ENCODE measurements at places on chromosomes 6 and 20.

DNA sequence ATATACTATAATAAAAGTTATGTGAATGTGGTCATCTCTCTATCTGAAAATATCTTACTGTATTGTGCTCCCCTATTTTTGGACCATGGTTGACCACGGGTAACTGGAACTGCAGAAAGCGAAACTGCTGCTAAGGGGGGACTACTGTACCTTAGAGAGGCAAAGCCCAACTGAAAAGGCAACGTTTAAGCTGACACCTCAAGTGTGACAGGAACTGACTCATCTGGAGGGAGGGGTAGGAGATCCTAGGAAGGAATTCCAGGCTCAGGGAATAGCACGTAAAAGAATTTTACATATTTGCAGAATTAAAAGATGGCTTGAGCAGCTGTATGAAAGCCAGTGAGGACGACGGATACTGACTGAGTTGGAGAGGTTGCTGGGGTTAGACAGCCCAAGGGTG, 34.8 kb downstream of the ELOVL2 start:
- no peak for DNase-seq

DNA sequence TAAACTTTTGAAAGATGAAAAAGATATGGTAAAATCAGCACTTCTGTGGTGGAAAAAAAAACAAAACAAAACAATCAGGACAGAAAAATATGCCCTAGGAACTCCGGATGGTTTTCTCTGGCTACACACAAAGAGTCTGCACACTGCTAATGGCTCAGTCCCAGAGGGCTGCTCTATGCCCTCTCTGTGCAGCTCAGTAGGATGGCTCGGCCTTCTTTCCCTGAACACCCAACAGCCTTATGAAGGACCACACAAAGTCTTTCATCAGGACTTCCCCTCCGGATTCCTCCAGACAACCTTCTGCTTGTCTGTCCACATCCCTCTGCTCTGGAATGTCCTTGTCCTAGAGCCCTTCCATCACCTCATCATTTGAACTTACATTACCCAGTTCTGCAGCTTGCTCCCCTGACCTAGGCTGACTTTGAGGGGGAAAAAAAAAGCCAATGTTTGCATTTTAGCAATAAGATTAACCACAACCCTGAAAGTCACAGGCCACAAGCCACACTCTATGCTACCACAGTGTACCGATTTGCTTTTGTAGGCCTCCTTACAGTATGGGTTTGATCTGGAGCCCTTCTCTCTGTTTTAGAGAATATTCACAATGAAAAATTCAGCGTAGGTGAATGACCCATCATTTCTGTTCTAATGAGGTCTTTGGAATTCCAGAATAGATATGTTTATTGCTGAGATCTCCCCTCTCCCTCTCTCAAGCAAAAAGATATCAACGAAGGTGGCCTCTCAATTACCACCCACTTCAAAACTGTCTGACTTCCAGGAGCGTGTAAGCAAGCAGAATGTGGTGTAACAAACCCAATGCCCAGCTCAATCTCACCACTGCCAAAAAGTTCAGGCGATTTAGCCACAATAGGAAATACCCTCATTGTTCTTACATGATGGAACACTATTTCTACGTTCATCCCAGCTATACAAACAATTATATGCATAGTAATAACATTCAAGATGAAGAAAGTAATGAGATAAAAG, 164.0 kb downstream of the GMDS start:
- no peak for DNase-seq

DNA sequence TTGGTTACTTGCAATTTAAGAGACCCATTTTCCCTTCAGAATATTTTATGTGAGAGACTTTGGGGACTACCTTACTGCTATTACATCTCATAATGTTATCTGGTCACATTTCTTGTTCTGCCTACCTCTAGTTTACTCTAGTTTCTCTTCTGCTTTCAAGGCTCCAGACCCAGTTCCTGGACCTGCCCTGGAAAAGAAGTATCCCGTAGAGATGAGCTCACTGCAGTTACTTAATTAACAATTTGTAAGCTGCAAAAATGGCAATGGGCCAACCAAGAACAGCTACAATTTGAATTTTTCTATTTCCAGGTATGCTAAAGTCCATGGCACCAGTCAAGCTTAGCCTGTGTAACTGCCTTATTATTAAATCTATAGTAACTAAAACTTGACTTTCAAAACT, 25.0 kb downstream of the TAB2 start:
- DNase-seq: no peak

GRCh38 chr6:142210606-142211005, 63.5 kb downstream of the VTA1 start:
- DNase-seq: no peak

GRCh38 chr6:165204807-165205545, 104.4 kb downstream of the C6orf118 start:
- DNase-seq: no peak

DNA sequence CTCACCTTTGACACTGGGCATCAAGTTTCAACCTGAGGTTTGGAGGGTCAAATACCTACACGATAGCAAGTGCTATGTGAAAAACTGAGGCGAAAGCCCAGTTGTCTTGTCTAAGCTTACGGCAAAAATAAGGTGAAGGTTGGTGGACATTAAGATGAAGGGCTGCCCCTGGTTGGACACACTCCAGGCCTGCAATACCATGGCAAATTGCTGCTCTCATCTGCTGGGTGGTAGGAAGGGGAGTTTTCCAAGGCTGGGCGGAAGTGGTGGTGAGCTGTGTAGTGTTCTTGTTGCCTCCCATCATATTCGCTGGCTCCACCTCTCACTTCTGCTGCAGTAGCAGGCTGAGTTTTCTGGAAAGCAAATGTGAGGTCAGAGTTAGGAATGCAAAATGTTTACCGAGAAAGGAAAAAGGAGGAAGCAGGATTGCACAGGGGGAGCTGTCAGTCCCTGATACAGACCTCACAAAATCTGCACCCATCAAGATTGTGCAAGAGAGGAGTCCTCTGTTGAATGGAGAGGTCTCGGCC, 33.7 kb downstream of the SCP2D1 start:
- no peak for DNase-seq

DNA sequence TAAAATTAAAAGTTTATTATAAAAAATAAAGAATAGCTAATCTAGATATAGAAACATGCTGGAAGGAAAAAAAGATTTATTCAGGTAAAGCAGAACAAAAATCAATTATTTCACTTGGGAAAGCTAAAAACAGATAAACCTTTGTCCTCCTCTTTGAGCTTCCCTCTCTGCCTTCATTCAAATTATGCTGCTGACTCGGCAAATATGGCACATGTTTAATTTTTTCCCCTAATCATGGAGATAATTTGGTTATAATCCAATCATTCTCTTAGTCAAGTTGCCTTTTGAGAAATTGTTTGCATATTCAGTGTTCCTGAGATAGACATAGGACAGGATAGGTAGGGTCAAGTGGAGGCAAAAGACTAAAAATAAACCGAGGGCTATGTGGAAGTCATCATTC, 556.8 kb upstream of the PTCHD4 start:
- no peak for DNase-seq

DNA sequence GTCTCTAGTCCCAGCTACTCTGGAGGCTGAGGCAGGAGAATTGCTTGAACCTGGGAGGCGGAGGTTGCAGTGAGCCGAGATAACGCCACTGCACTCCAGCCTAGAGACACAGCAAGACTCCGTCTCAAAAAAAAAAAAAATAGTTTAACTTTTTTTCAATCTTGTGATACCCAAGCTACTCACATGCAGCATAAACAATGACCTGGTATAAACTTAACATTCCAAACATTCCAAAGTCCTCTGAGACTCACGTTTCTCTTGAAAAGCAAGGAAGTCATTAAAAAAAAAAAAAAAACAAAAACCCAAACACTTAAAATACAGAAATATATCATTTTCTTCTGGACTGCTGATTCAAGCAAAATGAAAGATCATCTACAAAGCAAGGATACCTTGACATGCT, 14.3 kb downstream of the CRNKL1 start:
- no peak for DNase-seq

GRCh38 chr6:39608652-39609345, 116.4 kb downstream of the KIF6 start:
- no peak for DNase-seq

Data from left hindlimb (tissue), 1 donor.